Spleen (tissue), 13 donors: ENCODE measurements at places on chromosomes 4 and X.

GRCh38 chr4:87255755-87256154, 35.3 kb upstream of the KLHL8 start:
- DNase-seq = no peak

- no peak for DNase-seq
Observed at GRCh38 chr4:65597697-65598096, 72.6 kb downstream of the EPHA5 start.

DNA sequence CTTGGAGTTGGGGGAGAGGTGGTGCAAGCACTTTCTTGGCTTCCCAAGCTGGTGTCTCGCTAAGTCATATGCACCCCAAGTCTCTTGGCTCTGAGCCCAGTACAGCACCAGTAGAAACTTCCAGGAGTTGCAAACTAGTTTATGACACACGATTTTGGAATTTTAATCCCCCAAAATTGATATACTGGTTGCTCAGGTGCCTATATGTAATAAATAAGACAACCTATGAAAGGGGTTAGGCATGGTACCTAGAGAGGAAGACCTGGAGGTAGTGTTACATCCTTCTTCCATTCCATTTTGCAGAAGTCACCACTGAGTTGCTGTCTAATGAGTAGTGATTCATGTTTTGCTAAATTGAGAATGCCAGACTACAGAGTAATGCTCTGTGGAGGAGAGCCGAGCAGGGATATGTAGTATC, 4.3 kb upstream of the SLC4A4 start:
- DNase-seq = no peak

DNA sequence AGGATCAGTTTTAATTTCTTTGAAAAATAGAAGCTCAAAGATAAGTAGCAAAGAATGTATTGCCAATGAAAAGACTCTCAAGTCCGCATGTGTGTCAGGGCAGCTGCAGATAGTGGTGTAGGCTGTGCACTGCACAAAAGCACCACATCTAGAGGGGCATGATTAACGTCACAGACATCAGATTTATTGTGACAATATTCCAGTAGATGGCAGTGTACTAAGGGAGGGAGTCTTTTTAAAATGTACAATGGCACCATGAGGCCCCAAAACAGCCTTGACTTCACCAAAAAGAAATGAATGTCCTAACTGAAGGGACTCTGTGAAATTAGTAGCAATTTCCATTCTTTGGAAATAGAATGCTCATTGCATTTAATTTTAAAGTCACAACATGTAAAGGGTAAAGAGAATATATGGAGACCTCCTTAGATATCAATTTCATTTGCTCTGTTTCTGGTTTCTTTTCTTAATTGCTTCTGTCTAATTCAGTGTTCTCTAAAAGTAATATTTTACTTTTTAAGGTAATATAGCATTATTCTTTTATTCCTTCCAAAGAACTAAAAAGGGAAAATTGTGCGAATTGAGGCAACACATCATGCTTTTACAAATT, 98.4 kb downstream of the ZNF827 start:
- DNase-seq = no peak

- DNase-seq = no peak
Observed at GRCh38 chr4:159639671-159640323, 536.9 kb downstream of the RAPGEF2 start.

- no peak for DNase-seq
Observed at GRCh38 chr4:89820010-89820409, 17.0 kb downstream of the SNCA start.

- no peak for DNase-seq
Observed at GRCh38 chrX:31245714-31246113, 173.9 kb upstream of the FTHL17 start.

- no peak for DNase-seq
Observed at GRCh38 chr4:175308236-175308635, 390.1 kb downstream of the ADAM29 start.

- no peak for DNase-seq
Observed at GRCh38 chr4:168646001-168646768, 149.3 kb downstream of the PALLD start.

DNA sequence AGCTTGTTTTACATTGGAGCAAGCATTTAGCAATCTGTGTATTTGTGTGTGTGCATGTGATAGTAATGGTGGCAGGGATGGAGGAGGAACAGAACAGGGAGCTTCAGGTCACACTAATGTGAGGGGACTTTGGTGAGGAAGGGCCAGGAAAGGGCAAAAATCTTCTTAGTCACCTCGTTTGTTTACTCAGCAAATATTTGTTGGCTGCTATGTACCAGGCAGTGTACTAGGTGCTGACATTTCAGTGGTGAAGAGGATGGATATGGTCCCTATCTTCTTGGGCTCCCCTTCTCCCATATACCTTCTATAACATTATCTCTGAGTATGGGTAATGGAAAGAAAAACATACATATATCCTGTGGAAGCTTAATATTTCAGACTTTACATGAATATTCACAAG, 48.5 kb upstream of the HDAC8 start:
- DNase-seq = no peak

DNA sequence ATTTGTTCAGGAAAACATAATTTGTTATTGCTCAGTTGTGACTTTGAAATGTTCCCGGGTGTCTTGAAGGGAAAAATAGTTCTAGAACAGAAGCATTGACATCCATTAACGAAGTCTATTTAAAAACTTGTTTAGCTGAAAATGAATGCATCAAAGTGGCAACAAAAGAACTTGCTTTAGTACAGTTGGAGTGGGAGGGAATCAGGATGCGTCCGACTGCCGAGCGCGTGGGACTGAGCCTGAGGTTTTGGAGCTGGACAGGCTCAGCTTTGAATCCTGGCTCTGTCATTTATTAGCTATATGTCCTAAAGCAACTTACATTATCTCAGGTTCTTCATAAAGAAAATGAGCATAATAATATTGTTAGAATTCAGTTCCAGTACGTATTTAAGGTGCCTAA, 9.0 kb upstream of the ERVMER34-1 start:
- no peak for DNase-seq
